ENCODE measurements at places on chromosomes 7 and 10.

- DNase-seq = no peak
These were observed 66.9 kb downstream of the ZNRF2 start for GRCh38 chr7:30351286-30351685.

DNA sequence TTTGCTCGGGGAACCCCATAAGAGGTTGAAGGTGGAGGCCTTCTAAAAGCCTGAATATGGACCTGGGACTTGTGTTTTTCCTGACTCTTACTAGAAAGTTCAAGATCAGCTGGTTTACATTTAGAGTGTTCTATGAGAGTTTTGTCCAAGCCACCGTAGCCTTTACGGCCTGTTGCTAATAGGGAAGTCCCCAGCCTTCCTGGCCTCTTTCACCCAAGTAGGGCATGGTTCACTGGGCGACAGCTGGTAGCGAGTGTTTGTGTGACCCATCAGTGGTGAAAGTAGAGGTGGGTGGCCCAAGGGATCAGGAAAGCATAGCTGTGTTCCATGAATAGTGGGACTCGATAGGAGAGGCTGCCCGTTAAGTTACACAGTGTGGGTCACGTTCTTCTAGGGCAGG, 60.1 kb downstream of the RABGEF1 start:
- no peak for DNase-seq

GRCh38 chr10:107487284-107487683, 322.8 kb upstream of the SORCS1 start:
- DNase-seq = no peak

DNA sequence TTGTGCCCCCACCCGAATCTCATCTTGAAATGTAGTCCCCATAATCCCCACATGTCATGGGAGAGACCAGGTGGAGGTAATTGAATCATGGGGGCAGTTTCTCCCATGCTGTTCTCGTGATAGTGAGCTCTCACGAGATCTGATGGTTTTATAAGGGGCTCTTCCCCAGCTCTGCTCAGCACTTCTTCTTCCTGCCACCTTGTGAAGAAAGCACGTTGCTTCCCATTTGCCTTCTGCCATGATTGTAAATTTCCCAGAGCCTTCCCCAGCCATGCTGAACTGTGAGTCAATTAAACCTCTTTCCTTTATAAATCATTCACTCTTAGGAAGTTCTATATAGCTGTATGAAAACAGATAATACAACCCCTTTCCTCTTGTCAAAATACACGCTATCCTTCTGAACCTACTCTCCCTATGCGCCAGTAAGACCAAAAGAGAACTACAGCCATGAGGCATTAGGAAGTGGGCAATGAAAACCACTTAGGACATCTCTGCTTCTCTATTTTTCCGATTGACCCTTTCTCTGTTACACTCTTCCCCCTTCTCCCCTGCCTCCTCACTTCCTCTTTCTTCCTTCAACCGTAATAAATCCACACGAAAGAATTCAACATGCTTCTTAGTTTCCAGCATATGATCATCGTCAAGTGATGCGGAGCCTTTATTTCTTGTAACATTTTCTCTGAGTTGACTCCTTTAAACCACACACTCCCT, 101.2 kb upstream of the WDR11 start:
- DNase-seq = no peak

DNA sequence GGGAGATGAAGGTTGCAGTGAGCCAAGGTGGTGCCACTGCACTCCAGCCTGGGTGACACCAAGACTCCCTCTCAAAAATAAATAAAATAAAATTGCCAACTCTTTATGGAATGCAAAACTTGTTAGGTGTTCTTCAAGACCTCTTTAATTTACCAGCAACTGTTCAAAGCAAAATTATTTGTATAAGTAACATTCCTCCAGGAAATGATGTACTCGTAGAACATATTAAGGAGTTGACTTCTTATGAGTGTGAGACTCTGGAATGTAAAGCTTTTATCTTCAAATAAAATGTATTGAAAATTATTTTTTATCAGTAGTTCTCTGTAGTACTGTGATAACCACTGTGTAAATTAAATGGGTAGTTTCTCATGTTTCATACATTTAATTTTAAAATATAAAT, 94.4 kb downstream of the CYP51A1 start:
- DNase-seq = no peak

All from midbrain (tissue), 1 donor.